Central memory CD4-positive, alpha-beta T cell (primary cell): ENCODE measurements at places on chromosomes 7 and 10.

DNA sequence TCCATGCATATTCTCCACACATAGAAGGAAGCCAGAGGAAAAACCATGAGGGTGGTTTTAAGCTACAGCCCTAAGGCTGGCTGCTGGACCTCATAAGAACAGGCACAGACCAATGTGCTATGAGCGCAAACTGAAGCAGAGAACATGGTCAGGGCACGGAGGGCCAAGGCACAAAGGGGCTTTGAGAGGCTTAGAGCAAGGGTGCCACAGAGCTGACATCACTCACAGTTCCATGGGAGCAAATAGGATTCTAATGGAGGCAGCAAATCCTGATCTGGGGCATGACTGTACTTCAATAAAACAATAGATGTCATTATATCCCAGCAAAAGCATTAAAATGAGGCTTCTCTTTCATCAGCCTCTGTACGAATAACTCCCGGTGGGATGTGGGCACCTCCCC, 162.4 kb downstream of the COBL start:
- DNase-seq = no peak

GRCh38 chr10:110597476-110597875, 30.0 kb downstream of the SMC3 start:
- no peak for DNase-seq

- no peak for DNase-seq
Measured at GRCh38 chr10:127200646-127201045, 4.3 kb upstream of the INSYN2A start.

GRCh38 chr7:38630720-38631673, at the start of gene AMPH:
Gene AMPH (minus strand): TSS chr7:38631373. CDS start chr7:38631351, 22 bp downstream.
- no peak for DNase-seq

GRCh38 chr7:46079421-46079820, 158.3 kb upstream of the IGFBP3 start:
- DNase-seq = no peak

- DNase-seq = no peak
Measured at GRCh38 chr10:124622158-124622557, 122.0 kb downstream of the FAM53B start.

GRCh38 chr10:37488792-37489657, 363.6 kb downstream of the ANKRD30A start:
- DNase-seq = no peak

DNA sequence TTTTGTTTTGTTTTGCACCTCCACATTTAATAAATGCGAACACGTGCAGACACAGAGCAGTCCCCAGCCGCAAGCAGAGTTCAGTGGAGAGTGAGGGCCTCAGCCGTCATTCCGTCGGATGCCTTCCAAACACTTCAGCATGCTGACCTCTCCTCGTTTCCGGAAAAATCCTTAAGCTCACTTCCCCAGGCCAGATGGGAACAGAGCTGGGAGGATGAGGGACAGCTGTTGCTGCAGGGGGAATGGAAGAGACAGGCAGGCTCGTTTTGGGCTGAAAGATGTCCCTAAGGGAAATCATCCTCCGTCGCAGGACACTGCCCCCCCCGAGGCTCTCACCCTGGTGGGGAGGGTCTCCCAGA, 17.2 kb upstream of the FGFR2 start:
- no peak for DNase-seq

DNA sequence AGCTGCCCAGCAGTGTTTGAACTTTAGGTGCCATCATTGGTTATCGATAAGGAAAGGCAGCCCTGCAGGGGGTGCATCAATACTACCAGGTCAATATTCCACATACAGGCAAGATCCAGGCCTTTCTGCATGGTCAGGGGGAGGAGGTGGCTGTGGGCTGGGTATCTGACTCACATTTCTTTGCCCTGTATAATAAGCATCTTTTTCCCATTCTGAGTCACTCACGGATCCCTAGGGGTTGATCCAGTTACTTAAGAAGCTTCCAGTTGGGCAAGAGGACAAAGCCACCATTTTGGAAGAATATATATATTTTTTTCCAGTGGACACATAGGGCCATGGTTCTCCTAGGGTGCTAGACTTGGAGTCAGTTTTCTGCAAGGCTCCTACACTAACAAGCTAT, 114.2 kb upstream of the HABP2 start:
- no peak for DNase-seq

- no peak for DNase-seq
Measured at GRCh38 chr7:69189406-69189805, 408.9 kb upstream of the AUTS2 start.

DNA sequence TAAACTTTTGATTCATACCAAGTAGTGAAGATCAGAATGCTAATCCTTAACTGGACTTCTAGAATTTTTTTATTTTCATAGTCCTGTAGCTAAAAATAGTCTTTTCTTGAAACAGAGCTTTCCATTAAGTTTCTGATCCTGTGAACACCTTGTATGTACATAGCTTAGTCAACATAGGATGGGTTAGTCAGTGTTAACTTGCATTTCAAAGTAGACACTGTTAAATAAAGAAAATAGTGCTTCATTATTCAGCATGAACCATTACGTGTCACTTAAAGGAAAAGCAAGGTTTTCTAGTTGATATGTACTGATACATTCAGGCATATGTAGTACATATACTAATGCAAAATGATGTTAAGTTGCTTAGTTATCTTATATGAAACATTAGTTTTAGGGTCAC, 7.5 kb upstream of the HDAC9 start:
- no peak for DNase-seq

DNA sequence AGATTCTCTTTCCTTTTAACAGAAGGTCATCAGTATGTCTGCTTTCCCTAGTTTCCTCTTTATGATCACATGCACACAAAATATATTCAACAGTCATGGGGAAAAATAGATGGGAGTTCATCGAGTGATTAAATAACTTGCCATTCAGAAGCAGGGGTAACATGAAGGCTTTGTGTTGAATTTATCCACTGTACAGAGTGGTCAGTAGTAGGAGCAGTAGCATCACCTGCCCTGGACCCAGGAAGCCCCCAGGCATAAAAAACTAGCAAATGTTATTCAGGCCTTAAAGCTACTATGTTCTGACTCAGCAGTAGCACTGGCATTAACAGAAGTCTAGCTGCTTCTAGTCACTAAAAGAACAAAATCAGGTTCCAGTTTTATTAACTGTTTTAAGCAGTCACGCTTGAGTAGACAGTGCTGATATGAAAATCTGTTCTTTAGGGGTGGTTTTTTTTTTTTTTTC, 31.4 kb upstream of the FAM133B start:
- no peak for DNase-seq

- DNase-seq = no peak
Measured at GRCh38 chr10:95896071-95896850, 11.5 kb upstream of the CC2D2B start.

DNA sequence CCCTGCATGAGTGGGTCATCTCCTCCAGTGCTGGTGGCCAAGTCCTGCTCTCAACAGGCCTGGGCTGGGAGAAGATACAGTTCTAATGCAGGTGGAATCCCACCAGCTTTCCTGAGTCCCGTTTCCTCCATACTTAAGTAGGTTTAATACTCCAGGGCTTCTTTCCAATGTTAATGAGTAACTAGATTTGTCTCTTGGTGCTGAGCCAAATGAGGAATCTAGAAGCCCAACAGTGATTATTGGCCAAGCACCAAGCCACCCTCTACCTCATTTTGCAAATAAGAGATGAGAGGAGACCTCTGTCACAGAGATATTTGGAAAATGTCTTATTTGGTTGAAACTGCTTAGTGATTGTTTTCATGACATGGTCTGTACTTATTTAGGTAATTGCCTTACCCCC, 37.1 kb downstream of the STARD3NL start:
- no peak for DNase-seq

GRCh38 chr7:74070619-74070921, 13.0 kb upstream of the LIMK1 start:
- no peak for DNase-seq

- DNase-seq = peak; percentile 8
Measured at GRCh38 chr10:121886997-121887622, 40.7 kb downstream of the ATE1 start.

GRCh38 chr10:75547391-75548298, 116.2 kb downstream of the LRMDA start:
- no peak for DNase-seq

- no peak for DNase-seq
Measured at GRCh38 chr10:30182191-30183054, 123.0 kb upstream of the JCAD start.

DNA sequence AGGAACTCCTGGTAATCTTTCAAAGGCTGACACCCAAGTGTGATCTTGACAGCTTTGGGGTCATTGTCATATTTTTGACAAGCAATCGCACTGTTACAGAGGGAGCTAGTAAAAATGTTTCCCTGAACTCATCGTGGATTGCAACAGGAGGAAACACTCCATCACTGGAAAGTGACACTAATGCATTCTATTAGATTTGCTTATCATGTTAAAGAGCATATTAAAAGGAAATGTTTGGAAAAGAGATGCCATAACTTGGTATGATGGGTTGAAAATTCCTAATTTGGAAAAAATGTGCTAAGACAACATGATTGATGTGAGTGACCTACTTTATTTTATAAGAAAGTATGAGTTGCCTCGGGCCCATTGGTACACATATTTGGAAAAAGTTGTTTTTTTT, 22.7 kb upstream of the EMX2 start:
- DNase-seq = no peak

DNA sequence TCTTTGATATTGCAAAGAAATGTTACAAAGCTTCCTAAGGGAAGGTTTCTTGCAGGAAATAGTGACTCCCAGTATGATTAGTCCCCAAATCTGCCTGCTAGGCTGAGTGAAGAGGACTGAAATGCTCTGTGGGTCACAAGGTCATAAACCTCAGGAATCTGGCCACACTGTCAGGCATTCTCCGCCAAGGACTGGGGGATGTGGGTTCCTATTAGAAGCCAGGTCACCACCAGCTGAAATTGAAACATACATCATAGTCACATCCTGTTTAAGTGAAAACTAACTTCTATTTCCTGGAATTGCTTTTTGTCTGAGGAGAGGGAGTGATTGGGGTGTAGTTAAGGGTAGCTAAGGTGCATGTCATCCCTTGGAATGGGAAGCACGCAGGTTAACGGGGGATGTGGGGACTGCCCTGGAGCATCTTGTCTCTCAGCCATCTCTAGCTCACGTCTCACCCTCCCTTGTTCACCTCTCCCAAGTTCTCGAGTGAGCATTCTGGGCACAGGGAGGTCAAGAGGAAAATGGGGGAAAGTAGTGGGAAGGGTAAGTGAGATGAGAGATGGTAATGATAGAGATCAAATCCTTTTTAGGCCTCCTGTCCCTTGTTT, 12.0 kb upstream of the GSAP start:
- no peak for DNase-seq

DNA sequence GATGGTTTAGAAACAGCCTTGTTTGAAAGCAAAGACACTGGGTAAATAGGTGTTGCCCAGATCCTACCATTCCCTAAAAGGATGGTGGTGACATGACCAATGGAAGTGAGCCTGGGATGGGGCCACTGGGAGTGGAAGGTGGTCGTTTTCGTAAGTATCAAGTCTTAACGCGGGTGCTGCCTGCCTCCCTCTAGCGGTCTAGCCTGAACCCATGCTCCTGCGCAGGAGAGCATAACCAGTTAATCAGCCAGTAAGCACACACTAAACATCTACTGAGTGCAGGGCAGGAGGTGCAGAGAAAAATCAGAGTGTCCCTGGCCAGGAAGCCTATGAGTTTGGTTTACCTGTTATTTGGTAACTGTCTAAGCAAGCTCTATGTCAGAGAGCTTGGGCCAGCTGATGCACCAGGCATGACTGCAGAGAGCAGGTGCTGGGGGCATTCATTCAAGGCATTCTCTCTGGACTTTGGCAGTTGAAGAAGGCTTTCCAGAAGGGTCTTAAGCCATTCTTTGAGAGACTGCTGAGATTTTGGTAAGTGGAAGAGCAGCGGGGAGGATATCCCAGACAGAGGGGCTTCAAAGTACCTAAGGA, 930 bp downstream of the GARIN1A start:
- no peak for DNase-seq

GRCh38 chr10:442209-442608, 247.3 kb downstream of the DIP2C start:
- no peak for DNase-seq

DNA sequence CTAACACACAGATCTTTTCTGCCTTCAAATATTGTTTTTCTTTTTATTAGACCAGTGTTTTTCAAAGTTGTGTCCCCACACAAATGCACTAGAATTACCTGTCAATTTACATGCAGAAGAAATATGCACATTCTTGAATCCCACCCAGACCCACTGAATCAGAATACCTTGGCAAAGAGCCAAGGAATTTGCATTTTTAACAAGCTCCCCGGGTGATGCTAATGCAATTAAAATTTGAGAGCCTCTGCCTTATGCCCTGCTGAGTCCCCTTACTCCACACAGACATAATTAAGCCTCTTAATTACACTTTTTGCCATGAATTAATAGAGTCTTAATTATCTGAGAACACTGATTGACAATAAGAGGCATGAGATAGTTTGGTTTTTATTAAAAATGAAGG, 201.2 kb upstream of the GRB10 start:
- DNase-seq = no peak

GRCh38 chr7:91554883-91555282, 290.6 kb downstream of the FZD1 start:
- no peak for DNase-seq

DNA sequence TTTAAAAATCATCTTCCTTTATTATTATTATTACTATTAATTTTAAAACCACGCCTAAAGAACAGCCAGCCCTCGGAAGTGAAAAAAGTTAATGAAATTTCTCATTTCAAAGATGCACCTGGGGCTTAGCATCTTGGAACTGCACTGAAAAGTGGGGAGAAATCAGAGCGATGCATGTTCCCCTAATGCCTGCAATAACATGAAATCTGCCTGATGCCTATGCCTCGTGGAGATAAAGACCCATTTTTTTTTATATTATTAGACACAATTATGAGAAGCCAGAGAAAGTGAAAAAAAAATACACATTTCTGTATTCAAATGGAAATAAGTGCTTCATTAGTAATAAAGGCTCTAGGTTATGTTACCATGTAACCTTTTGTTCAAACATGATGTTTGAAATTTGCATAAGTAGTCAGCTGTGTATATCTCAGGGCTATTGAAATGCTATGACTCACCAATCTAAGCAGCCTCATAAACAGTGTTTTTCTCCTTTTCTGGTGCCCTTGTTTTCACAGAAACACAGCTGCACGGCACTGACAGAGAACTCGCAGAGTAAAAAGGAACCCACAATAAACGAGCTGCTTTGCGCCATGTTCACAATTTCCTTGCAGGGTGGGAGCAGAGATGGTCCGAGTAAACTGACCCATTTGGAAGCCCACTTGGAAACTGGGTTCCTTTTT, 175.8 kb upstream of the PRKCQ start:
- no peak for DNase-seq
